Cerebellar nuclear complex (tissue), 1 donor: ENCODE measurements at places on chromosomes 12 and 14.

- DNase-seq: no peak
Observed at GRCh38 chr12:4216187-4216927, 57.2 kb upstream of the CCND2 start.

DNA sequence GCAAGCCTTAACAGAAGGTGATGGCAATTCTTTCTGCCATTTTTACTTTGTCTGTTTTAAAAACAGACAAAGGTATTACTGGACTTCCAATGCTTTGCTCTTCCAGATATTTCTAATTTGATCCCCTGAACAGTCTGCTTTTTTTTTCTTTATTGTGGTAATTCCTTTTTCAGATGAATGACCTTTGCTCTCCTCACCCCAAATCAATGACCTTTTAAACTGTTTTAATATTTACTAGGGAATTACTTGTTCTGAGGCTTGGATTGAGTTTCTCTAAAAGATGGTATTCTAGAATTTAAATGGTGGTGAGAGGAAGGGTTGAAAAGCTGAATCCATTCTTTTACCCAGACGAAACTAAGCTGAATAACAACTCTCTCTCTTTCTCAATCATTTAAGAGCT lies 2.3 kb upstream of the MGST1 start:
- DNase-seq: no peak

DNA sequence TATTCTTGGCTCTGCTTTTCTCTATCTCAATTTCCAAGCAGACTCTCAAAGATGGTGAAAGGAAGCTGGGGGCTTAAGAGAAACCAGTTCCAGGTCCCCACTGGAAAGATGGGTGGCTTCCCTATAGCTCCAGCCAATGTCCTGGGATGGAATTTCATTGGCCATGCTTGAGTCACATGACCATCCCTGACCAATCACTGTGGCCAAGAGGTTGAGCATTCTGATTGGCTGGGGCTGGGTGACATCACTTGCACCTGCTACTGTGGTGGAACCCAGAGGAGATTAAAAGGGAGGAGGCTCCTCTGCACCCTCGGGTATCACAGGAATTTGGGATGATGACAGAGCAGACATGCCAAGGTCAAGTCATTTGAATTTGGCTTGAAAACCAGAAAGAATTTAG lies 436.5 kb downstream of the TMEM132D start:
- no peak for DNase-seq

GRCh38 chr14:67846029-67846610 lies 26.5 kb downstream of the RAD51B start:
- DNase-seq: no peak

DNA sequence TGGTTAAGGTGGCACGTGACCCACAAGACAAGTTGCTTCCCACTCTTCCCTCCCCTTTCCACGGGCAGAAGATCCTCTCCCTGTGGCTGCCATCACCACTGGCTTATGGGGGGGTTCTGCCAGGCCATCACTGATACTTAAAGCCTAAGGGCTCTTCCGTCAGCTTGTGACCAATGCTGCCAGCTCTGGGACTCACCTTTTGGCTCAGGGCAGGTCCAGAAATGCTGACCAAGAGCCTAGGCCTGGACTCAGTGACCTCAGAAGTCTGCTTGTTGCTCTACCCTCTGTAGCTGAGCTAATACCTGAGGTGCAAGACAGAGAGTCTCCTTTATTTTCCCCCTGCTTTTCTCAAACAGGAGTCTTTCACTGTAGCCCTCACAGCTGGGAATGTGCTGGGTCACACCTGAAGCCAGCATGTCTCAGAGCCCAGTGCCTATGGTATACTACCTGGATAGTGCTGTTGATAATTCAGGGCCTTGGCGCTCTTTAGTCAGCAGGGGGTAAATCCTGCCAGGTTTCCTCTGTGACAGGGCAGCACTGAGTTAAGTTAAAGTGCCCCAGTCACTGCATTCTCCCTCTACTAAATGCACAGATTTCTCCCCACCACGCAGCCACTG lies 19.7 kb downstream of the FGD4 start:
- no peak for DNase-seq

GRCh38 chr14:105072381-105072861 lies 7.2 kb upstream of the GPR132 start:
- no peak for DNase-seq

DNA sequence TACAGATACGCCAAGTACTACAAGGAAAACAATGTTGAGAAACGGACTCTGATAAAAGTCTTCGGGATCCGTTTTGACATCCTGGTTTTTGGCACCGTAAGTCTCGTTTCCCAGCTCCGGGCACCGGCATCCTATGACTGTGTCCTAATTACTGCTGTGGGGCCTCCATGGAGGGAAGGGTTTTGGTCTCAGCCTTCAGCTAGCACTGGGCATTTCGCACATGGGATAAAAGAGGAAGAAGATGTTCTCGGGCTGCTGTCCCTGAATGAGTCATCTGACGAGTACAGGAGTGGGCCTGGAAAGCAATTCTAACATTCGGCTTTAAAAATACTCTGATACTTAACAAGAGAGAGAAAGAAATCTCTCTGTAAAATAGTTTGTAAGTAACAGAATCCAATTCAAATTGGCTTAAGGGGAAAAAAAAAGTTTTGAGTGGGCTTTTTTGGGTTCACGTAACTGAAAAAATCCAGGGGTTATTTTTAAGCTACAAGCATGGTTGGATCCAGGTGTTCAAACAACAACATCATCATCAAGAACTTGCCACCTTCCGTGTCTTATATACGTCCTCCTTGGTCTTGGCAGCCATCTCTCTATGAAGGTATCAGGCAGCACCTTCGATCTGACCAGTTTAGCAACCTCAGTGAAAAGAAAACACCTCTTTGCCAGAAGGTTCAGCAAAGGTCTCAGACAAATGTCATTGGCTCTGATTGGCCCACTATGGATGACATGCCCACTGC lies 34.4 kb upstream of the P2RX4 start:
- DNase-seq: no peak

DNA sequence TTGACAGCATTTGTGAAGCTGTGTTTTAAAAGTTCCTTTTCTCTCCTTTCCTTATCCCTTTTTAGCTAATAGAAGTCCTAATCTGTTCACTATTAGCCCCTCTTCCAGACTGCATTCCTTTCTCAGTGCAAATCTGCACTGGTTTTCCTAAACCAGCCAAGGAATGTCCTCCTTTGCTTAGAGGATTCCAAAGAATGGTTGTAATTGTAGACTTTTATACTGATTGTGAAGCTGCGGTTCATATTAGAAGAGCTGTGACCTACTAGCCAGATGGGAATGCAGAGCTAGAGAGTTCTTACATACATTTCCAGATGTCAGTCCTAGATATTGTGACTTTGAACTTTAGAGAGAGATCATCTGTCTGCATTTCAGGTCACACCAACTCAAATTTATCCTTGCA lies 79.8 kb downstream of the MYRFL start:
- DNase-seq: no peak

DNA sequence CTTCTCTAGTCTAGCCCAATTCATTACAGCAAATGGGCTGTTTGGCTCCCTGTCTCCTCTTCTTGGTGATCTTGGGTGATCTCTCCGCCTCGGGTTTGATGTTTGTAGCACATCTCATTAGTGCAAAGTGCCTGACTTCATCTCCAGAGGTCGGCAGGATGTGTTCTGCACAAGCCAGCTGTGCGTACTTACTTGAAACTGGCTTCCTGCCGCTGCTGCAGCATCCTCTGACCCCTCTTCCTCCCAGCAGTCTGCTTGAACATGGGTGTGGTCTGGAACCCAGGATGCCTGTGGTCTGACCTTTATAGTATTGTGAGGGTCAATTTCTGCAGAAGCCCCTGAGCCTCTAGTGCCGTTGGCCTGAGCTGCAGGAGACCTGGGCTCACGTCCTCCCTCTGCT lies 99.2 kb downstream of the BEGAIN start:
- no peak for DNase-seq

DNA sequence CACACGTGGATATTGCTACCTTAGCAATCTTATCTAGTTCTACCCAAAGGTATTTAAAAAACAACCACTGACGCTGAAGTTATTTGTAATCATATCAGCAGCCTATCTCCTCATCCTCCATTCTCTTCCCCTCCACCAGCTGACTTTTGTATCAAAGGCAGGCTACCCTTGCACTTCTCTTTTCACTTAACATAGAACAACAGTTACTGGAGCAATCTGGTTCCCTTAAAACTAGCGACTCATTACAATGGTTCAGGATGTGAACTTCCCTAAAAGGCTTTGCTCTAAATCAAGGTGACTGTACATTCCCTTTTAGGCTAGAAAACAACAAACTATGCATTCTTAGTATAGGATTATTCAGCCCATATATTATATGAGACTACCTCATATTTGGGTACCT lies 404.7 kb downstream of the APAF1 start:
- no peak for DNase-seq

- DNase-seq: no peak
Observed at GRCh38 chr14:60736494-60736893, 1.9 kb downstream of the MNAT1 start.

GRCh38 chr12:84874125-84874824 lies 38.3 kb downstream of the SLC6A15 start:
- DNase-seq: peak; percentile 31

DNA sequence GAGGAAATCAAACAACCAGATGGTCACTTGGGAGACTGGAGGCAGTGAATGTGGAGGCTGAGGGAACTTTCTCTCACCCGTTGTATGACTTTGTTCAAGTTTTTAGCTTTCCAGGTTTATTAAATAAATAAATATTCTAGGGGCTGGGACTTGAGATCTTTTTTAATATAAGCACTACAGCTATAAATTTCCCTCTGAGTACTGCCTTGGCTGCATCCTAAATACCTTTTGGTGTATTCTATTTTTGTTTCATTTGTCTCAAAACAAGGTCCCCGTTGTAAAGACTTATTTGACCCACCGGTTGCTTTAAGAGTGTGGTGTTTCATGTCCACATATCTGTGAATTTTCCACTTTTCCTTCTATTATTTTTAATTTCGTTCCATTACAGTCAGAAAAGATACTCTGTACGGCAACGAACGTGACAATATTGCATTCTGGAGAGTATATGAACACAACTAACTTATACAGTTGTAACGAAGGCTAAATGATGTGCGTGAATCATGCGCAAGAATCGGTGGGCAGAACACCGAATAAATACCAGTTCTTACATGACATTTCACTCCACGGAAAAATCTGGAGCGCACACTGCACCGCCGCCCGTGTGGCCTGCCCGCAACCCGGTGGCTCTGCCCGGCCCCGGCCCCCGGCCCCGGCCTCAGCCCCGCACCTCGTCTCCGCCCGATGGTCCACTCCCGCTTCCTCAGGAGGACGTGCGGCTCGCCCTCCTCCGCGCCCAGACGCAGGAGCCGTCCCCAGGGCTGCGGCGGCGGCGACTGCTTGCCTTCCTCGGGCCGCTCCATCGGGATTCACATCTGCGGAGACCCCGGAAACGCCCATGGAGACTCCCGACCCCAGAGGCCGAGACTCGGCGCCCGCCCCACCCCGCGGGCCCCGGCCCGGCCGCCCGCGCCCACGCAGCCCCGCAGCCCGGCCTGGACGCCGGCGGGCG lies 602 bp downstream of the CHFR start:
- DNase-seq: no peak

GRCh38 chr14:70425354-70425753 lies 8.5 kb upstream of the SYNJ2BP start:
- no peak for DNase-seq

- no peak for DNase-seq
Observed at GRCh38 chr14:73755434-73756014, 41.3 kb upstream of the PNMA1 start.

GRCh38 chr12:123397400-123397799 lies 13.5 kb downstream of the KMT5A start:
- DNase-seq: no peak

DNA sequence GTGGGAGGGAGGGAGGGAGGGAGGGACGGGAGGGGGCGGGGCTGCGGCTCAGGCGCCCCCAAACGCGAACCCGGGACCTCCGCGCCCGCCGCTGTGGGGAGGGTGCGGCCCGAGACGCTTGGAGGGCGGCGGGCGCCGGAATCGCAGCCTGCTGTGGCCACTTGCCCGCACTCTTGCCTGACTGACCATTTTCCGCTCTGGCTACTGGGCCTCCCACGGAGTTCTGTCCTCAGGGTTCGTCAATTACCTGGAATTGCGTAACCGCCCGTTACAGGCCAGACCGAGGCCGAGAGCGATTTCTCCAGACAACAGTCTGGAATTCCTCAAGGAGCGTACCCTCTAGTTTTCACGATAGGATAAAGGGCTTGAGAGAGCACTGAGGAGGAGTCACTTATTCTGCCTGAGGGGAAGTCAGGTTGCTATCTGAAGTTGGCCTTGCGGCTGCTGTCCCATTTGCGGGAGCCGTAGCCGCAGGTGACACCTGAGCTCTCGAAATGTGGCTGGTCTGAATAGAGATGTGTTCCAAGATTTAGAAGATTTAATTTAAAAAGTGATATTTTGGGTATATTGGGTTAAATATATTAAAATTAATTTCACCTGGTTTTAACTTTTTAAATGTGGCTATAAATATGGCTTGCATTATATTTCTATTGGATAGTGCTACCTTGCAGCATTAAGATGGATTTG lies 446 bp upstream of the ZNF641 start:
- DNase-seq: no peak

DNA sequence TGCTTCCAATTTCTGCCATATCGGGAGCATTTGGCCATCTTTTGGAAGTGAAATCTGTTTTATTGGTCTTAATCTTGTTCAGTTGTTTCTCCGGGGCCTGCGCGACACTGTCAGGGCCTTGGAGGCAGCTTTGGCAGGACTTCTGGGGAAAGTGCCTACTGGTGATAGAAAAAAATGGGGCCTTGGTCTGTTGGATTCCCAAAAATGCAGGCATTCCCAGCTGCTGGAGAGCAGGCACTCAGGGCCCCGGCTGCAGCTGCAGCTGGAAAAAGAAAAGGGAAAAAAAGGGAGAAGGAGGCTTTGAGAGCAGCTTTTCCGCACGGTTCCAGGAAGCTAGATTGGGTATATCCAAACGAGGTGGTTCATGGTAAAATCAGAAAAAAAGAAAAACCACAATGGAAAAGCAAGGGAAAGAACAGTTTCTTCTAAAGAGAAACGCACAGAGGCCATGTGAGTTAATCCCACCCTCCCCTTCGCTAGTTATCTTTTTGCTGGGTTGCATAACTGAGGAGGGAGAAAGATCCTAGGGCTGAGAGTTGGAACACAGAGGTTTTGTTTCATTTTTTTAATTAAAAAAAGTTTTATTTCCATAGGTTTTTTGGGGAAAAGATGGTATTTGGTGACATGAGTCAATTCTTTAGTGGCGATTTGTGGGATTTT lies 134.7 kb upstream of the RFLNA start:
- DNase-seq: no peak

GRCh38 chr12:66197495-66197921 lies 8.5 kb downstream of the IRAK3 start:
- DNase-seq: no peak

GRCh38 chr12:94585626-94586025 lies 64.7 kb downstream of the TMCC3 start:
- no peak for DNase-seq

DNA sequence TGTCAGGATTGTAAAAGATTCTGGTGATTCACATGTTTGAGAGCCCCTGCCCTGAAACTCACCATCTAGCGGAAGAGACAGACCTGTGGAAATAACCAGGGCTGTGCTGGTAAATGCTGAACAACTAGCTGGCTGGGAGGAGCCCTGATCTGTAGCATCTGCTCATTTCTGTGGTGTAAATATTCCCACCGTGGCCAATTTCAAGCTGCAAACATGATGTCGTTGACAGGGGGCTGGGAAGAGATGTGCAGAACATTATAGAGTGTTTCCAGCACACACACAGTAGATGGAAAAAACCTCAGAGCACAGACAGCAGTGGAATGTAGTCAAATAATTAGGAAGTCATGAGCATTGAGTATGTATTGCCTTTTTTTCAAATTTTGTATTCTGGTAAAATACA lies 138.2 kb downstream of the PHETA1 start:
- DNase-seq: no peak

GRCh38 chr12:90010089-90010488 lies 301.5 kb upstream of the ATP2B1 start:
- no peak for DNase-seq
